ENCODE measurements at places on chromosomes 12 and 14.

- no peak for DNase-seq
Measured at GRCh38 chr12:50529345-50529744, 24.6 kb downstream of the DIP2B start.

DNA sequence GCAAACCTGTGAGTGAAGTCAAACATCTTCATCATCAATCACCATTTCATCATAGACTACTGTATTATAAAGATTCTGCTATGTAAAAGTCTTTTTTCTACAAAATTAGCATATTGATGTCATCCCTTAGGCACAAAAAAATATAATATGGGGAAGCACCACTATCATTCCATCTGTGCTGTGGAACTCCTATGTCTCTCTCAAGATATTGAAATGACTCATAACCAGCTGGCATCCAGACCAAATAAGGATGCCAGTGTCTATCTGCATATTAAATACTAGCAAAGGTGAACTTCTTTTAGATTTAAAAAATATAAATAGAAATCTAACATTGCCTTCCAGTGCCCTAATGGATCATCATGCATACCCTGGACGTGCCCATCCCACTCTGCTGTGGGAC, 17.9 kb upstream of the DCAF5 start:
- no peak for DNase-seq

GRCh38 chr14:102513899-102514772, 4.6 kb upstream of the ANKRD9 start:
- no peak for DNase-seq

DNA sequence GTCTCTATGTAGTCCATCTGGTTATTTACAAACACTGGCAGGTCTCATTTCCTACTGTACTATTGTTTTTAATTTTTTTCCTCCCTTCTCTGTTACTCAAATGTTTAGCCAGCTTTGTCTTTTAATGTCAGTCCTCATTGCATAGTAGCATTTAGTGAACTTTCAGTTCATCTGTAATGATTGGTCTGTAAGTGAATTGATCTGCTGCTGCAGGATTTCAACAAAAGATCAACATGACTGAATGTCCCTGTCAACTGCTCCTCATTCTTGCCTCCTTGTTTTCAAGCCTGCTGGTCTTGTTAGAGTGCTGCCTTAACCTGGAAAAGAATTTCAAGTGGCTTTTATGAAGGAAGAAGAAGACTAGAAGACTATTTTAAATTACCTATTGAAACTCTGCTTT, 19.3 kb upstream of the AVPR1A start:
- DNase-seq: no peak

GRCh38 chr12:101933866-101934514, 56.6 kb downstream of the DRAM1 start:
- no peak for DNase-seq

- no peak for DNase-seq
Measured at GRCh38 chr12:57051011-57051410, 1.1 kb upstream of the MYO1A start.

- DNase-seq: no peak
Measured at GRCh38 chr14:44889595-44890471, 71.9 kb downstream of the KLHL28 start.

DNA sequence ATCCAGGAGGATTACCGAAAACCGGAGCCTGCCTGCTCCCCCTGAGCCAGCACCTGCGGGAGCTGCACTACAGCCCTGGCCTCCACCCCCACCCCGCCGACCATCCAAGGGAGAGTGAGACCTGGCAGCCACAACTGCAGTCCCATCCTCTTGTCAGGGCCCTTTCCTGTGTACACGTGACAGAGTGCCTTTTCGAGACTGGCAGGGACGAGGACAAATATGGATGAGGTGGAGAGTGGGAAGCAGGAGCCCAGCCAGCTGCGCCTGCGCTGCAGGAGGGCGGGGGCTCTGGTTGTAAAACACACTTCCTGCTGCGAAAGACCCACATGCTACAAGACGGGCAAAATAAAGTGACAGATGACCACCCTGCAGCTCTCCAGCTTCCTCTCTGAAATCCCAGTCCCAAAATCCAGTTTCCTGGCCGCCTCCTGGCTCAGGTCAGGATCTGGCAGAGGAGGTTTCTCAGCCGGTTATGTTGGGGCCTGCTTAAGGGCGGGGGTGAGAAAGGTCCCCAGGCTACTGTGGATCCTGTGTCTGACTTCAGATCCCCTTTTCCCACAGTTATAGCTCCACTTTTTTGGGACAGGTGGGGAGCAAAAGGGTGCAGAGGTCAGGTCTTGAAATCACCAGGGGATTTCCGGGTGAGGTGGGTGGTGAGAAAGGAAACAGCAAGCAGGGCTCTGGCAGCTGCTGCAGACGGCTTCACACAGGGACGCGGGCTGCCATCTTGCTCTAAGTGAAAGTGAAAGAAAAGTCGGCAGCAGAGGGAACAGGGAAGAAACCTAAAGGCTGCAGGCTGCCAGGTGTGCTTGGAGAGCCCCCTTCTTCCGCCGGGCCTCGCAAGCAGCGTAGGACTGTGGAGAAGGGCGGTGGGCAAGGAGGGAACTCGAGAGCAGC, at the start of gene TAPBPL:
TAPBPL (plus strand) TSS at position 695 of the 897 bp plus-strand sequence. CDS start 207 bp downstream, outside the sequence.
- DNase-seq: peak; percentile 67

DNA sequence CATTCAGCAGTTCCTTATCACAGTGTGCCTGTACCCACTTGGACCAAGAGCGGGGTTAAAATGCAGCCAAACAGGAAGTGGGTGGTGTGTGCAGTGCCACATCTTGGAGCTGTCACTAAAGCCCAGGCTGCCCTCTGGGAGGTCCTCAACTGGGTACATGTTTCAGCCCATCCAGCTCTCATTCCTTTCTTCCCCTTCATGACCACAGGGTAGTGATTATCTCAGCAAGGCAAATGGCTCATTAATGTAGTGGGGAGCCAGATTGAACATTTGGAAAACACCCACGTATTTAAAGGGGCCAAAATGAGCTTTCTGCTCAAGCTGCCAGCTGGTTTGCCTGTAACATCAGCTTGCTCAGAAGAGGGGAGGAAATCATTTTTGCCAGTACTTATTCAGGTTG, 210.8 kb upstream of the BTG1 start:
- no peak for DNase-seq

DNA sequence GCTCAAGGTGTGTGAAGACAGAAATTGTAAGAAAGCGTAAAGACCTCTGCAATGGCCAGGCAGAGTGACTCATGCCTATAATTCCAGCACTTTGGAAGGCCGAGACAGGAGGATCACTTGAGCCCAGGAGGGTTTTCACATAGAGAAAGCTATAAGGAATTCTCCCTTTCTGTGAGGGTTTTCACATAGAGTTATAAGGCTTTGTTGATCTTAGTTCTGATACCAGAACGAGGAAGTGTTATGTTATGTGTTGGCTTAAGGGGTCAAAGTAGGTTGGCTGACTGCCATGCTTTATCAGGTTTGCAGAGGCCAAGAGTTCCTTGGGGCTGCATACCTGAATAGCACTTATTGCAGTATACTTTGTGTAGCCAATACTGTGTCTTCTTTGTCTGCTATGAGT, 139.1 kb downstream of the ERC1 start:
- no peak for DNase-seq
